Upper lobe of left lung (tissue), 6 donors: ENCODE measurements at places on chromosomes 5 and 9. TPM values are rescaled to one million over a fixed set of nuclear protein-coding genes. Genes with fewer than 3 reads are reported as not detected.

The MYOZ3 gene
- total RNA-seq: 2.8 TPM

GRCh38 chr5:10387690-10388089 is 34.2 kb downstream of the MARCHF6 start:
- DNase-seq: no peak

DNA sequence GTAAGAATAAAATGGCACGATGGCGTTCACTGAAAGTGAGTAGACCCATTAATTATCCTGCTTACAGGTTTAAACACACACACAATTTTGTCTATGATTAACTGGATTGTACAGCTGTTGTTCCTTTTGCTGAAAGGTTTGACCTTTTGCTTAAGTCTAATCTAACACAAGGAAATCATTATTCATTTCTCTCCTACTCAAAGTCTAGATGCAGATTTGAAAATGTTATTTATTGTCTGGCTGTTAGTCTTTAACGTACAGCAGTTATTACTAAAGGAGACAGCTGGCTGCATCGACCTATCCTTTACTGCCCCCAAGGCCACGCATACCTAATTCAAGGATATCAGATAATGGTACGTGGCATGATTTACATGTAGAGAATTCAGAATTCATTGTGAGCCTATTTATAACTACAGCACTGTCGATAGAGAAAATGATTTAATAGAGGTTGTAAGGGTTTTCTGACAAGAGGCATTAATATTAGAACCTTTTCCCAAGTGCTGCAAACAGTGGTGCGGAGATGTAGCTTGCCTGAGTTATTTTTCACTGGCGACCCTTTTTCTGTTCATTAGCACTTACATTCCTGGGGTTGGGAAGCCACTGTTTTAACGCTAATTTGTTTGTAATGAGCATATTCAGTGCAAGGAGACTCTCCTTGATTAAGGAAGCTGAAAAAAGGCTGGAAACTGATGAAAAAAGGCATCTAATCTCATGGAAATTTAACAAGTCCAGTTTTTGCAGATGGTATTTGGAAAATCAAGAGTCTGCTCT is 368.4 kb upstream of the GRAMD2B start:
- no peak for DNase-seq

GRCh38 chr9:133333566-133333965 is 2.4 kb downstream of the SURF6 start:
- DNase-seq: no peak

DNA sequence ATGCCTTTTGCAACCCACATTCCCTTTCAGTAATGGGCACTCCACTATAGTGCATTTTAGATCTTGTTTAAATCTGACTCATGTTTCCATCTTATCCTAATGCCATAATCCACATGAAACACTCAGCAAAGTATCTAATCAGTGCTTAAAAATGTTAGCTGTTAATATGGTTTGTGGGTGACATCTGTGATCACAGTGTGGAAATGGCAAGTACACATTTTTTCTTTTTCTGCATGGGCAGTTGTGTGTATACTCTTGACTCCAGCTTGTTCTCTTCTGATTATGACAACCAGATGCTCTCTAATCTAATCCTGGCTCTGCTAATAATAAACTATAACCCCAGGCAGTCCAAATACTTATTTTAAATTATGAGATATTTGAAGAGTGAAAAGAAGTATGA is 103.3 kb downstream of the EDIL3 start:
- DNase-seq: no peak

GRCh38 chr5:93123127-93123526 is 457.9 kb downstream of the NR2F1-AS1 start:
- no peak for DNase-seq

DNA sequence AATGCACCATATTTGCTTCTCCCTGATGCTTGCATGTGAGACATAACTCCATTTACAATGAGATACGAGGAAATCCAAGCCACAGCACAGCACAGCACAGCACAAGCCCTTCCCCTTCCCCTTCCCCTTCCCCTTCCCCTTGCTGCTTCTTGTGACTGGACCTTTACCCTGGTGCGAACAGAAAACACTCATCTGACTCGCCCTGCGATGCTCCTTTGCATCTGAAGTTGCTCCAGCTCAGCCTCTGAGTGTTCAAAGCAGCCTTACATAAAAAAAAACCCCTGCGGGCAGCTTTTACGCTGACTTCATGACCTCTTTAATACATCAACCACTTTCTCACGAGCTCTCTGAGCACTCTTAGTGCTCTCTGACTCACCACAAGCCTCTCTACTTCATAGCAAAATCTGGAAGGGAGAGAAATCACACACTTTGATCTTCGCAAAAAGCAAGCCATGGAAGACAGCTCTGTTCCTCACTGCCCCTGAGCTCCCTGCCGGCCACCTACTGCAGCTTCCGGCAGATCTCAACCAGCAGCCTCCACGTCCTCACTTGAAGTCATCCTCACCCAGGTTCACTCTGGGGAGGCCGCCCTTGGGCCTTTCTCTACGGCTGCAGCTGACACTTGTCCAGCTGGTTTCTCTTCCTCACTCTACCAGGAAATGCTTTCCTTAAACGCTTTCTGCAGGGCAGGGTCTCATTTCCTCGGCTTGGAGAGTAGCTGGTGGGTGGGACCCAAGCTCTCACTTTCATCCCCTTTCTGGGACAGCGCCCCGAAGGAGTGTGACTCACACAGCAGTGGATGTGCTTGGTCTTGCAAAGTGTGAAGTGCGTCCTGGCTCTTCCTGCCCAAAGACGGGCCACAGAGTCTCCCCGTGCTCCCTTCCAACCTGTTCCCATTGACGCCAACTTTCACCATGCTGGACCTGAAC is 5.3 kb downstream of the SLC34A1 start:
- no peak for DNase-seq

DNA sequence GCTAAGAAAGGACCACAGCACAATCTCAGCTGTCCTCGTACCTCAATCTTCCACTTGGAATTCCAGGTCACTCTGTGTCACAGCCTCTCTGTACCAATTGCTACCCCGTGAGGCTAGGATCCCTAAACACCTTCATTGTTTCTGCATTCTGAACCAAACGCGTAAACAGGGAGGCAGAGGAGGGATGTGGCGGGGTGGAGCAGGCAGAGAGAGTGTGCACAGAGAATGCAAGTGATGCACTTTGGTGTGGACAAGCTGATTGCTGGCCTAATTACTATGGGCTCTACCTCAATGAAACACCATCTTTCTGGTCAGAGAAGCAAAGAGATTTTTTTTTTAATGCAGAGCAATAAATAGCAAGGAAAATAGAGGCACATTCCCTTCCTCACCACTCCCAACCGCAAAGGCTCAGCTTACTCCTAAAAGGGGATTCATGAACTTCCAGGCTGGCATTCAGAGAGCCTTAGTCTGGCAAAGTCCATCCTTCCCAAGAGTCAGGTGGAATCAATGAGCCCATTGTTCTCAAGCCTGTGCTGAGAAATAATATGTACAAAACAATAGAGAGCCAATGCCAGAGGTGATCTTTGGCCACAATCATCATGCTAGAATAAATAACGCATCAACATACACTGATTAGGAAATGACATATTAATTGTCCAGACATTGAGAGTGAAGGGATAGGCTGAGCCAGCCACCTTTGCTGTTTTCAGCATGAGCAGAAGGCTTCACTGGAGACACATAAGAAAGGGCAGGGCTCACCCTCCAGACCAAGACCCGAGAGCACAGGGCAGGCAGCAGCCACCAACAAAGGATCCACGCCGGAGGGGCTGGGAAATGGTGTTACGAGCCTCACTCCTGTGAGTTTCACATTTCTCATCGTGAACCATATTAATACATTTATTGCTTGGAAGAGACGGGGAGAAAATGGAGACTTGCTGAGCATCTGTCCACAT is 278.8 kb downstream of the ENC1 start:
- no peak for DNase-seq

DNA sequence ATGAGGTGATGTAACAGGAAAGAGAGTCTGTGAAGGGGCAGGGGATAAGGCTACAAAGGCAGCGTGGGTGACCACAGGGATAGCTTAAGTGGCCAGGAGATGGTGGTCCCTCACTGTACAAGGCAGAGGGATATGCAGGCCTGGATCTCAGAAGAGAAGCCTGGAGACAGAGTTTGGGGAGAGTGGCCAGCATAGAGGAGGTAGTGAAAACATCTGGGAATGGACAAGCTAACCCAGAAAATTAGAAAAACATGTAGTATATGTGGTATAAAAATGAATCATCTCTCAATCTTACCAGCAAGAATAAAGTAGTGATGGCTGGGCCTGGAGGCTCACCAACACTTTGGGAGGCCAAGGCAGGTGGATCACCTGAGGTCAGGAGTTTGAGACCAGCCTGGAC is 349.2 kb upstream of the KLF4 start:
- no peak for DNase-seq

GRCh38 chr5:22678886-22679285 is 174.3 kb downstream of the CDH12 start:
- no peak for DNase-seq

DNA sequence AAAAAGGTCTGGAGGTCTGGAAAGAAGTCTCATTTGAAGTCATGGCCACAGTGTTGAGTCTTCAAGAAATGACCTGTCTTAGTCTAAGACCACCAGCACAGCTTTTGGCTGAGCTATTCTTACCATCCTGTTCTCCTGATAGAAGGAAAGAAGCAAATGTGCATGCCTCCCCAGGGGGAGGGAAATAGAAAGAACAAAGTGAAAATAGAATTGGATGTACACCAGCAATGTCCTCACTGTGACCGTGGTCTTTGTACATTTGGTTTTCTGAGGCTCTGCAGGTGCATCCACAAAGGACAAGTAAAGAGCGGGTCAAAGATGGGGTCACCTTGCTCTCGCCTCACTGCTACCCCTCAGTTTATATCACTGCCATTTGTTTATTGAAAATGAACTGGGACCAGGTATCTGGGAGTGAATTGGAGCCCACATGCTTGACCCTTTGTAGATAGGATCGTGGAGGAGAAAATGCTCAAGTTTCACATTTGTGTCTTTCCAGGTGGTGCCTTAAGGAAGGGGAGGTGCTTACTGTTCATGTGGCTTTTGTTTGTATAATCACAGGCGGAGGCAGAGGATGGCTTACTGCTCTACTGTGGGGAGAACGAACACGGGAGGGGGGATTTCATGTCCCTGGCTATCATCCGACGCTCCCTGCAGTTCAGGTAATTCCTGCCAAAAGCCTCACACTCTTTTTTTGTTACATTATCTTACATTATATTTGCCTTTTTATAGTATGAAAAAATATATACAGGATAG is 147.8 kb downstream of the LIFR start:
- no peak for DNase-seq

DNA sequence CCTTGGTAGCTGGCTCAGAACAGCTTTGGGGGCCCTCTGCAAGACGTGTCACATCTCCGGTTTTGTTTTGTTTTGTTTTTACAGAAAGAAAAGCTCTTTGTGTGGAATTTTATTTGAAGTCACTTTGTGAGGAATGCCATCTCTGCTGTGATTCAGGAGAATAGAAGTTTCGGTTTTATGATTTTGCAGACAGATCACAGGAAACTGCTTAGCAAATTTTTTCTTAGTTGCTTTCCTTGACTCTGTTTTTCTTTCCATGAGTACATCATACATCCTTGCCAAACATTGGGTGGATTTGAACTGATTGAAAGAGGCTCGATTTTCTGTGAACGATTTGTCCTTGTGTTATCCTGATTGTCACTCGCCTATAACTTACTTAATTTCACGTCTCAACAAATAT is 5.1 kb downstream of the SEMA5A start:
- no peak for DNase-seq

DNA sequence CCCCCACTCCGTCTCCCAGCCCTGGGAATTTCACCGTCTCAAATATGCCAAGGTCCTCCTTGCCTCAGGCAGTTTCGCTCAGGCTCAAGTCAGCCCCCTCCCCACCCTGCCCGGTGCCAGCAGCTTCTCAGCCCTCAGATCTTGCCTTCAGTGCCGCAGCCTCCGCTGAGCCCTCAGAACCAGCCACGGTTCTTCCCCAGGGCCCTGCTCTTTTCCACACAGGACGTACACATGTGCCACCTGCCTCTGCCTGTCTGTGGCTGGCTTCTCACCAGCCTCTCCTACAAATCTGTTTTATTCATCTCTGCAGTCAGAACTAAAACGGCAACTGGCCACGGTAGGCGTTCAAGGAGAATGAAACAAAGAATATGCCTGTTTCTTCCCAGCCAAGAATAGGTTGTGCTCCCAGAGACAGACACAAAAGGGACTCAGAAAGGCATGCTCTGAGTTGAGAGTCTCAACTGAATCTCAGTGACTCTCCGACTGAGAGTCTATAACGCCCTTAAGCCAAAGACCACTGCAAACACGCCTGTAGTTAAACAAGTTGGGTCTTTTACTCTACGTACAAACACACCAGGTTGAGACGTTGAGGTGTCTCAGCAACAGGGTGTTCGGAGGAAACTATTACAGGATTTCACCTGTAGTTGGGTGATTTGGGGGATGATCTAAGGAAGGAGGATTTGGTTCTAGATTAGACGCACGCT is 10.6 kb upstream of the GRIN1 start:
- no peak for DNase-seq
